ENCODE measurements at places on chromosomes 5 and 9.

DNA sequence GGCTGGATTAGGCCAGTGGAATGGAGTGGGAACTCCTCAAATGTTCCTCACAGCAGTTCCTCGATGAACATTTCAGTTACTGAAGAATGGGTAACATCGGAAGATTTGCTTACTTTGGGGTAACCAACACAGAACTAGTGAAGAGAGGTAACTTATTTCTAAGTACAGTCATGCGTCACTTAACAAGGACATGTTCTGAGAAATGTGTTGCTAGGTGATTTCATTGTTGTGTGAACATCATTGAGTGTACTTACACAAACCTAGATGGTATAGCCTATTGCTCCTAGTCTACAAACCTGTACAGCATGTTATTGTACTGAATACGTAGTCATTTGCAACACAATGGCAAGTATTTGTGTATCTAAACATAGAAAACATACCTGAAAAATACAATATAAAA is 228.3 kb downstream of the MAST4 start:
- DNase-seq, result no peak

- no peak for DNase-seq
Observed at GRCh38 chr5:111232311-111233051, 8.3 kb downstream of the CAMK4 start.

DNA sequence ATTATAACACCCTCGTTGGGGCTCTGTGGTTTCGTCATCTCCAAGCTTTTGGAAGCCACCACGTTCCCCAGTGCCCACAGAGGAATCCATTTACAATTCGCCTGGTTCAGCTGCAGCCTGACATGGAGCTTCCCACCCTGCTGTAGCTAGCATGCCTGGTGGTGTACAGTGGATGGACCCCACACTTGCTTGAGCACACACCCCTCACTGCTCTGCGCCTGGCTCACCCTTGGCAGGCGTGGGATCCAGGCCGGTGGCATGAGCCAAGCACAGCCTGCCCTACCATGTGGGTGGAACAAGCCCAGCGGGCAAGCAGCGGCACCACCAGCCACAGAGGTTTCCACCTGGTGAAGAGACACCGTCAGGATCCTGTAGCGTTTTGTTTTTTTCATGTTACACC is 1045.7 kb upstream of the CDH9 start:
- no peak for DNase-seq

- peak; percentile 44 for DNase-seq
Observed at GRCh38 chr9:132241840-132242620, 80.2 kb downstream of the NTNG2 start.

- no peak for DNase-seq
Observed at GRCh38 chr5:116492776-116493175, 81.8 kb downstream of the SEMA6A start.

- no peak for DNase-seq
Observed at GRCh38 chr5:65742565-65743231, 20.7 kb downstream of the NLN start.

- no peak for DNase-seq
Observed at GRCh38 chr5:66143473-66144073, 527 bp upstream of the SREK1 start.

DNA sequence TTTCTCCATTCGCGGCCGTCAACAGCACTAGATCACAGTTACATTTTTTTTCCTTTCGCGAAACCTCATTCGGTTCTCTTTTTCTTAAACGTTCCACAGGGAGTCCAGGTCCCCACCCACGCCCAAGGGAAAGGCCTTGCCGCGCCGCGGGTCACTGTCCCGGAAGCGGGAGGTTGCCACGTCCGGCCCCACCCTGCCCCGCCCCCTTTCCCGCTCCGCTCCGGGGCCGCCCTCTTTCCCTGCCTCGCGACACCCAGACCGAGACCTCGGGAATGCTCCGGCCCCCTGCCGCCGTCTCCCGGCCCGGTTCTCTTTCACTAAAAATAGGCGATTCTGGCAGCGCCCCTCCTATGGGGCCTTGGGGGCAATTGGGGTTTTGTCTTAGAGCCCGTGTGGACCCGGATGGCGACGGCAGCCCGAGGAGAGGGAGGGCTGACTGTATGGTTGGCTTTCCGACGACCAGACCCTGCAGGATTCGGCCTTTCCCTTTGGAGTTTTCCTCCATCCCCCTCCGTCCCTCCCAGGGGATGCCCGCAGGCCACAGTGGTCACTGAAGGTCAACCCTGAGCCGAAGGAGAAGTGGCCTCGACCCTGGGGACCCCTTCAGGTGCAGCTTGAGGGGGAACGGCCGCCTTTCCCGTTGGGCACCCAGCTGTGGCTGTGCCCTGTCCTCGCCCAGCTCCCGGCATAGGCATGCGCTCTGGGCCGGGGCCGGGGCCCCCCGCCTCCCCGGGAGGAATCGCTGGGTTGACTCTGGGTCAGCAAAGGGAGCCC is 2.8 kb upstream of the RACK1 start:
- peak; percentile 69 for DNase-seq

- no peak for DNase-seq
Observed at GRCh38 chr5:128021411-128021810, 62.2 kb upstream of the SLC12A2 start.

DNA sequence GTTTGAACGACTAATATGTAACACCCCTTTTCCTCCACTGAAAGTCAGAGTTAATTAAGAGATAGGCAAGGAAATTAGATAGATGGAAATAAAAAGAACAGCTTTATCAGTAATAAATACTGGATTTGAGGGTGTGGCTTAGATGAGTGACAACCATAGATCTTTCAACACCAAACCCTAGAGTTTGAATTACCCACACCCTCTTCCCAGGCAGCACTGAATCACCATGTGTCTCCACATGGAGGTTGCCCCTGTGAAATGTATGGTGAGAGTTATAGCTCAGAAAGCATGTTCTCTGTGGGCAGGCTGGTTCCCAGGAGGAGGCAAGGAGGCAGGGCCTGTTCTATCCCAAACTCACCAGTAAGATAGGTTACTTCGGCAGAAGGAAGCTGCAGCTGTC is 69.7 kb downstream of the TMEM174 start:
- DNase-seq, result no peak

DNA sequence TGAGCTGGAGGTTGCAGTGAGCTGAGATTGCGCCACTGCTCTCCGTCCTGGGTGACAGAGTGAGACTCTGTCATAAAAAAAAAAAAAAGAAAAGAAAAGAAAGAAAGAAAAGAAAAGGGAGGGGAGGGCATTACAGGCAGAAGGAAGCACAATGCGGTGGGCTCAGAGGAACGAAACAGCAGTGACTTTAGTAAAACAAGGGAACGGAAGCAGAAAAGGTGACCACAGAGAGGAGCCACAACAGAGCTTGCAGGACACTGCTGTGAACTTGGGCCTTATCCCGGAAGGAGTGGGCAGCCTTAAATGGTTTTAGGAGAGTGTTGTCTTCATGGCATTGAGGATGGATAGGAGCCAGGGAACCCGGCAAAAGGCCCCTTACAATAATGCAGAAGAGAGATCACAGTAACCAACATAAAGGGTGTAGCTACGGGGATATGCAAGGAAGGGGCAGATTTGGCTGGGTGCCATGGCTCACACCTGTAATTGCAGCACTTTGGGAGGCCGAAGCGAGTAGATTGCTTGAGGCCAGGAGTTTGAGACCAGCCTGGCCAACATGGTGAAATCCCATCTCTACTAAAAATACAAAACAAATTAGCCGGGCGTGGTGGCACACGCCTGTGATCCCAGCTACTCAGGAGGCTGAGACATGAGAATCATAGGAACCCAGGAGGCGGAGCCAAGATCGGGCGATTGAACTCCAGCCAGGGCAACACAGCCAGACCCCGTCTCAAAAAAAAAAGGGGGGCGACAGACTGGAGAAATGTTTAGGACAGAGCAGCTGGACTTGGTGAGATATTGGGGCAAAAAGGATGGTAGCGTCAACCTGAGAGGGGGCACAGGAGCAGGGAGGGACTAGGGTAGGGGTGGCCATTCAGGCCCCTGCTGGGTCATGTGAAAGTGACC is 83.9 kb upstream of the ZBTB43 start:
- DNase-seq, result no peak

DNA sequence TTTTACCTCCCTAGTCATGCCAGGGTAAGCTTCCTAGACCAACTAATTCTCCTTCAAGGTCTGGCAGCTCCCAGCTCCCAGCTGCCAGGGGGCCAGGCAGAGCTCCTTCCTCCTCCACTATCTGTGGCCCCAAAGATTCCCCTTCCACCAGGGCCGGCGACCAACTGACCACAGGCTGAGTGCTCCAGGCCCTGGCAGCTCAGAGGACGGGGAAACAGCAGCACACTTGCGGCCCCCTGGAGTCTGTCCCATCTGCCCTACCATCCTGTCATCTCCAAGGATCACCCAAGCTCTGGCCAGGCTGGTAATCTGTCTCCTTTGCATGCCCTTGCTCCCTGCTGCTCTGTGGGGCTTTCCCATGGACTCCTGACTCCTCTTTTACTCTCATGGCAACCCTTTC is 31.2 kb upstream of the BASP1 start:
- DNase-seq, result peak; percentile 71

- no peak for DNase-seq
Observed at GRCh38 chr9:129656795-129657390, 8.6 kb upstream of the PRRX2 start.

GRCh38 chr5:2459251-2459650 is 292.2 kb downstream of the IRX2 start:
- no peak for DNase-seq

DNA sequence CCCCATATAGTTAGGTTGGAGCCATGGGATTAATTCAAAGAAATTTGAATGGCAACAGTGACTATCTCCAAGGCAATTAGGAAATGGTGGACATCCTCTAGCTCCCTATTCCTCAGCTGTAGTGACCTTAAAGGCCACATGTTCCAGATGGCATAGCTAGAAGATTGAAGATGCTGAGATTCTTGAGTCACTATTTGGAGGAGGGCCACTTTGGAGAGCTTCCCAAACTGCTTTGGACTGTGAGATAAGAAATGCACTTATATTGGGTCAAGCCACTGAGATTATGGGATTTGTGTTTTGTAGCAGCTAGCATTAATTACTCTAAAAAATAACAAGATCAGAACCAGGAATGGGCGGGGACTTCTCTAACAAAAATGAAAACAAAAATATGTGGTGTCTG is 636.2 kb upstream of the CCNG1 start:
- no peak for DNase-seq

GRCh38 chr9:29285818-29286217 is 1712.5 kb upstream of the C9orf72 start:
- no peak for DNase-seq

DNA sequence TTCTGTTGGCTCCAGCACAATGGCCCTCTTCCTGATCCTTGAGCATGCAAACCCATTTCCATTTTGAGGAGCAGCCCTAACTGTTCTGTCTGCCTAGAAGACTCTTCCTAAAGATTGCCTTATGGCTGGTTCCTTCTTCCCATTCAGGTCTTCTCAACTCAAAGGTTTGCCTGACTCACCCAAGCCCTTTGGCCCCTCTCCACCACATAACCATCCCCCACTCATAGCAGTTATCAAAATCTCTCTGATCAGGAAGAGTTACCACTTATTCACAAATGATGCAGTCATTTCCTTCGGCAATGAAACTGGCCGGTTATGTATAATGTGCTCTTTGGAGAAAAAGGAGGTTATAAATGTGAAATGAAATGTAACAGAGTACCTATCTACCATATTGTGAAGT is 8.9 kb upstream of the POU4F3 start:
- no peak for DNase-seq

DNA sequence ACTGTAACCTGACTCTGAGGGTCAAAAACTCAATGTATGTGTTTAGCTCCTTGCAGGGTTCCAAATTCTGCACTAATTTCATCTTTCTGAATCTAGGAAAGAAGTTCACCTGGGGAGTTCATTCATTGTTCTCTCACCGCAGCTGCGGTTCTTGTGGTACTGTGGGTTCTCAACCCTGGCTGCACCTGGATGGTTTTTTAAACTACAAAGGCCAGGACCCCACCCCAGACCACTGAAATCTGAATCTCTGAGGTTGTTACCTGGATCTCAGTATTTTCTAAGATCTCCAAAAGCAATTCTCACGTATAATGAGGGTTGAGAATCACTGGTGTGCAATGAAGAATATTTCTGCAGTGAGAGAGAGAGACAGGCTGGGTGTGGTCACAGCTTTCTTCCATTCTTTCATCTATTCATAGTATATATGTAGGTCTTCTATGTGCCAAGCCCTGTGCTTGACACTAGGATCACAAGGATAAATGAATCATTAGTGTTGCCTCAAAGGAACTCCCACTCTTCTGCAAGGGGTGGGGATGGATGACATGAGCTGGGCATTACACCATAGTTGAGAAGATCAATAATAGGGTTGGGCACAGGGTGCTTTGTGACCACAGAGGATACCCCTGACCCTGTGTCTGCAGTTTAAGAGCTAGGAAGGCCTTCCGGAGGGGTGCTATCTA is 109.8 kb downstream of the GALNT10 start:
- DNase-seq, result no peak

- DNase-seq, result no peak
Observed at GRCh38 chr9:18060269-18060934, 413.6 kb upstream of the ADAMTSL1 start.

- no peak for DNase-seq
Observed at GRCh38 chr5:124923131-124923530, 176.7 kb upstream of the ZNF608 start.

DNA sequence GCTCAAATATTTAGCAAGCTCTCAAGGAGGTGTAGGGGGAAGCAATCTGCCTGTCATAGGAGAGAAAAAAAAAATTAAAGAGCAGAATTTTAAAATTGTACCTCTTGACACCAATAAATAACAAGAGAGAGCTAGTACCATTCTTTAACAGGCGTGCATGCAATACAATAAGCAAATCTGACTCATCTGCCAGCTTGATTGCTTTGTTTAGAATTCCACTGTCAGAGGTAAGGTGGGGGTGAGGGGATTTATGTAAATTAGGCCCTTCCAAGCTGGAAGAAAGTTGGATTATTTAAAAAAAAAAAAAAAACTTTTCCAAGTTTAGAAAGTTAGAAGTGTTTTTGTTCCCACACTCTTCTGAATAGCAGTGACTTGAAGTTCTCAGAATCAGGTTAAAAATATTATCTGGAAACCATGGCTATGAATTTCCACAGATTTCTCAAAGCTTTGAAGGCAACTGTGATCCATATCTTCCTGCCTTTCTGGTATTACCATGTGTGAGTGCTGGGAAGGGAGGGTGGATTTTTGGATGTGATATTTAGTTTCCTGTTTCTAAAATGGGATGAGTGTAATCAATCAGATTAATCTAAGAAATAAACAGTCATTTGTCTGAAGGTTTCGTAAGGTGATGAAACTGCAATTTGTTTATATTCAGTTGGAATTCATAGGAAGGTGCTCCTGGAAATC is 477.5 kb downstream of the TLE4 start:
- DNase-seq, result no peak

DNA sequence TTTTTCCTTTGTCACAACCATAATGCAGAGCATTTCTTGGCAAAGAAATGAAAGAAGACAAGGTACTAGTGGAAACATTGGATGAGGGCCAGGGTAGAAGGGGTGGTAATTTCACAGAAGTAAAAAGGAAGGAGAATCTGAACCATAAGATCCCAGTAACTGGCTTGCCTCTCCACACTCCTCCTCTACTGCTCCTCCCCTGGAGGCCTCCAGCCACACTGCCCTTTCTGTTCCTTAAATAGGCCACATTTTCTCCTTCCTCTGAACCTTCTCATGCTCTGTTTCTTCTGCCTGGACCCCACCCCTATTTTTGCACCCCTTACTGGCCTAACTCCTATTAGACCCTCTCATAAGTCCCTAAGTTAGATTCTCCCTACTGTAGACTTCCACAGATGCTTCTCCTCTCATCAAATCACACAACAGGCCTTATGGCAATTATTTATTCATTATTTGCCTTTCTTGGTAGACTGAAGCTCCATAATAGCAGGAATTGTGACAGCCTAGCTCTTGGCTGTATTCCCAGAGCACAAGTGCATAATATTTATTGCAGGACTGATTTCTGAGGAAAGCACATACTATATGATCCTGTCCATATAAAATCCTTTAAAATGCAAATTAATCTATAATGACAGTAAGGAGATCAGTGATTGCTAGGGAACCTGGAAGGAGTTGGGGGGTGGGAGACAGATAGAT is 31.3 kb upstream of the GRIA1 start:
- DNase-seq, result no peak

Data from WERI-Rb-1 (cell line).